Mucosa of gallbladder (tissue), 1 donor: ENCODE measurements at places on chromosomes 7 and 10. TPM values are rescaled to one million over a fixed set of nuclear protein-coding genes. Genes with fewer than 3 reads are reported as not detected.

The TUBAL3 gene
- total RNA-seq = 0.49 TPM

The EVX1 gene
- total RNA-seq = not detected

The VIPR2 gene
- total RNA-seq = 7.3 TPM

DNA sequence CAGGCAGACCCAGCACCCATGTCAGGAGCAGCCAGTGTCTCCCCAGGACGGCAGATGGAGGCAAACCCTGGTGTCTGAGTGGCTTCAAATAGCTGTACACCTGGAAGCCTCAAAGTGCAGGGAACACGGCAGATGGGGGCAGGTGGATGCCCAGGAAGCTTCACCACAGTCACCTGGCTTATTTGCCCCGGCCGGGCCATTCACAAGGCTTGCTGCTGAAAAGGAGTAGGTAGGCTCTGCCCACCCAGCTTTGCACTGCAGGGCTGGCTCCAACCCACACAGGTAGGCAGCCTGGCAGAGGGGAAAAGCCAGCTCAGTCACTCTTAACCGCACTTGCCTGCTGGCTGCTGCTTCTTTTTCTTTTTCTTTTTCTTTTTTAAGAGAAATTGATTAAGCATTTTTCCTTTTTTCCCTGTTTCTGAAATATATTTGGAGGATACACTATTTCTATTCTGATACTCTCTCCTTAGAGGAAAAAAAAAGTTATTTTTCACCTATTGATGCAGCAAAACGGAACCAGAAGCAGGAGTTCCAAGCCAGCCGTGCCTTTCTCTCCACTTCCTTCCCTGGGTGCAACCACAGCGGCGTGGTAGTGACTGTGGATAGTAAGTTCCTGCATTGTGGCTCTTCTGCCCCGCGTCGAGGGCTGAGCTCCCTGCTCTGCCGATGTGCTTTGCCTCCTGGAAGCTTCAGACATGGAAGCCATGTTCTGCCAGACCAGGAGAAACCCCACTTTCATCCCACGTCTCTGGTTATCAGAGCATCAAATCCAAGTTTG, 118.3 kb downstream of the KLF6 start:
- DNase-seq = no peak

DNA sequence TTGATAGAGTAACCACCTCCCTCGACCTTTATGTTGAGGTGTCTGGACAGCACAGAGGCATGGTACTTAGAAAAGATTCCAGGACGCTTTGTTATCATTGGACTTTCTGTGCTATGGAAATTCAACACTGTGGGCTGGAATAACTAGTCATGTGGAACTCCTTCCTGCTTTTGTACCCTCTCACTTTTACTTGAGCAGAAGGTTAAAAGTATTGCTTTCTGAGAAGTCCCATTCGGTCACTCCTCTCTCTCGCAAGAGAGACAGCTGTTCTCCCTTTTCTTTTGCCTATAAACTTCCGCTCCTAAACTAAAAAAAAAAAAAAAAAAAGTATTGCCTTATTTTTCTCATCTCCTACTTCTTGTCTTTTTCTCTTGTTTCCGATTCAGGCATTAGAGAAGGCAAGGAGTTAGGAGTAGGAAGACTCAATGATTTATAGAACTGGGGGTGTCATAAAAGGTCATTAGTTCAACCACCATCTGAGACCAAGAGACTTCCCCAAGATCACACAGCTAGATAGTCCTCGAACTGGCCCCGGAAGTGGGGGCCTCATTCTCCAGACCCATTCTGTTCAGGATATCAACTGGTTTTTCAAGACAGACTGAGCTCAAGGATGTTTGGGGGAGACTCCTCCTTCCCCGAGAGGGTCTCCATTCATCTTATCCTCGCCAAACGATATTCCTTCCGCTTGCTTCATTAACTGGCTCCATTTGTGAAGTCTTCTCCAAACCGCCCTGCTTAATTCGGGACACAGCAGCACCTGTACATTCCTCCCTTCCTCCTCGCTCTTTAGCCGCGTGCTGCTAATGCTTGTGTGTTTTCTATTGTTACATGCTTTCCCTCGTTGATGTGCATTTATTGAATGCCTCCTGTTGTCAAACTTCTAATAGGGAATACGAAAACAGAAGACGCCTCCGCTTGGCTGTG, 995 bp upstream of the INPP5F start:
- no peak for DNase-seq

GRCh38 chr10:123413353-123413752, 252.8 kb upstream of the GPR26 start:
- no peak for DNase-seq

DNA sequence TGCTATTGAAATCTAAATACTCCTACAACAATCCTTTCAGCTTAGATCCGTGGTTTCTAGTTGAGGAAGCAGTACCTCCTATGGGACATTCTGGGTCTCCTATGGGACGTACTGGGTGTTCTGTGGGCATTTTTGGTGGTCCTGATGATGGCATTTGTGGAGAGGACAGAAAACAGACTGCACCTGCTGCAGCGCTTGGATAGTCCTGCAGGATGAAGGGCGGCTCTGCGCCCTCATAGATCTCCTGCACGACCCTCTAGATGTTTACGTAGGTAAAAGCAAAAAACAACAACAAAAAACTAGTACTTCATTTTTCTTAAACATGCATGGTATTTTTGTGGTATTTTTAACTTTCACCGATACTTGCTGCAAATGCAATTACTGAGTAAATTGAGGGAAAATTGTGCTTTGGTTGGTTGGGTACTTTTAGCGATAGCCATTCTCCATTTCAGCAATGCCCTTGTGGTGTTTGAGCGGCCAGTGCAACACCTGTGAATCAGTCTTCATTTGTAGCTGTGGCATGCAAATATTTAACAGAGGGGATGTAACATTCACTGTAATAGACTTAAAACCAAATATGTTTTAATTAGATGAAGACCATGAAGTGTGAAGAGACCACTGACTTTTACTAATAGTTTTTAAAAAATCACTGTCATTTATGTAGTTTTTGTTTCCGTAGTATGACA, 461.2 kb downstream of the SDK1 start:
- no peak for DNase-seq

GRCh38 chr7:47846138-47846836, 102.0 kb downstream of the PKD1L1 start:
- DNase-seq = no peak

- no peak for DNase-seq
Observed at GRCh38 chr7:6306471-6306870, 34.0 kb upstream of the CYTH3 start.

- peak; percentile 23 for DNase-seq
Observed at GRCh38 chr7:80127412-80128160, 7.0 kb upstream of the GNAI1 start.

- DNase-seq = no peak
Observed at GRCh38 chr7:29588212-29588611, 24.6 kb downstream of the PRR15 start.

DNA sequence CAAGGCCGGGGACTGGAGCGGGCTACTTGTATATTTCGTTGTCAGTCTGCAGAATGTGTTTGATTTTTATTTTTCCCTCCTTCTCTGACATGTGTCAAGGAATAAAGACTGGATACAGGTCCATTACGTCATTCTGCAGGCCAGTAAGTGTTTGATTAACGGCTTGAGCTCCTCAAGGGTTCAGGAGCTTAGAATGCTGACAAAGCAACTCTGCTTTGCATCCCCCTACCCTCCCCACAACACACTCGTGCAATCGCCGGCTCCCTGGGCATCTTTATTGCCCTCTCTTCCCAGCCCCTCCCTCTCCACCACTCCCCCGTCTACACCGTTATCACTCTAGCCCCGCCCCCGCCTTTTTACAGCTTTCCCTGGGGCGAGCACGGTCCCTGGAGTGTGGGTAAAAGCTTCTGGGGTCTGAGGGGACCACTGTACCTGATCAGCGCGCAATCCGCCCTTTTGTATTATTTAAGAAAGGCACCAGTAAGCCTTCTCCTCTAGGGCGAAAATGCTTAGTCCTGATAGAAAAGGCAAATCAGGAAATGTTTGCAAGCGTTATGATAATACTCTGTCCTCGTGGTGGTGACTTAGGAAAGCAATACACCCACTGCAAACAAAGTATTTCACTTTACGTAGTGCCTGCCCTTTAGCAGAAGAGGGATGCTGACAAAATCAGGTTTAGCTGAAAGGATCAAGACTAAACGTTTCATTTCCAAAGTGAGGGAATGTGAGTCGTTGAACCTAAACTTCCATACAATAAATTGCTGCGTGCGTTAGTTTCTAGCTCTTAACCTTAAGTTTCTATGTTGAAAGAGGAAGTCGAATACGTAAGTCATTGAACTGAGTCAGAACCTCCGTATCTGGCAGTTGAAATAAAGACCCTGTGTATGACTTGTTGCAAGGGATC, 1.4 kb upstream of the CREB5 start:
- peak; percentile 13 for DNase-seq
